ENCODE measurements at places on chromosomes 5 and 9. TPM values are rescaled to one million over a fixed set of nuclear protein-coding genes. Genes with fewer than 3 reads are reported as not detected.
A peak's percentile ranks its signal among the peaks of the same experiment; 100 is the strongest.

GRCh38 chr9:91161465-91162300 is 200.0 kb downstream of the AUH start:
- DNase-seq = no peak

DNA sequence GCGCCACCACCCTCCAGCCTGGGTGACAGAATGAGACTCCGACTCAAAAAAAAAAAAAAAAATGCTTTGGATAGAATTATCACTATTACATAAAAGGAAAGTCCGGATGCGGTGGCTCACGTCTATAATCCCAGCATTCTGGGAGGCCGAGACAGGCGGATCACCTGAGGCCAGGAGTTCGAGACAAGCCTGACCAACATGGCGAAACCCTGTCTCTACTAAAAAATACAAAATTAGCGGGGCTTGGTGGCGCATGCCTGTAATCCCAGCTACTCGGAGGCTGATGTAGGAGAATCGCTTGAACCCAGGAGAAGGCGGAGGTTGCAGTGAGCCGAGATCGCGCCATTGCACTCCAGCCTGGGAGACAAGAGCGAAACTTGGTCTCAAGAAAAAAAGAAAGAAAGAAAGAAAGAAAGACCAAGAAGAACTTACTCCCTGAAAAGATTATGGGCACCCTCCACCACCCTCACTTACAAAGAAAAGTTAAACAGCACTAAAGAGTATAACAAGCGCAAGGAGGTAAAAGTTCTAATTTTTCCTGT is 17.8 kb downstream of the CDKN2A start:
- DNase-seq = no peak

- DNase-seq = peak; percentile 83
Measured at GRCh38 chr9:134283111-134283515, 43.1 kb upstream of the RXRA start.

Gene DPYSL3
- 73.1 TPM for total RNA-seq
